HEK293T (cell line): ENCODE measurements at places on chromosomes 1 and 21.

DNA sequence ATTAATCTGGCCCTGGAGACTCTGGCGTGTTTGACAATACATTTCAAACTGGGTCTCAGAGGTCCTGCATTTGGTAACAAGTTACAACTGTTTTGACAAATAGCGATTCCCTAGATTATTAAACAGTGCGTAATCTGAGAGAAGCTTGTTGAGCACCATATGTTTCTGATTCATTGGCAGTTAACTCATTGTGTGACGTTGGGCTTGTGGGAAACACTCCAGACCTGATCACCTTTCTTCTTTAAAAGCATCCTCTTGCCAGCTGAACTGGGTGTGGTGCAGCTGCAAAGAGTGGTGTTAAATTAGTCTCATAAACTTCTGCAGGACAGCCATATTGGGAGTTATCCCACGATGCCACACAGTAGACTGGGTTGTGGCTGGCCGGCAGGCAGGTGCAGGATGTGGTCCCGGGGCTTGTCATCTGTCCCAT is 82.7 kb downstream of the CDC7 start:
- DNase-seq, result no peak

DNA sequence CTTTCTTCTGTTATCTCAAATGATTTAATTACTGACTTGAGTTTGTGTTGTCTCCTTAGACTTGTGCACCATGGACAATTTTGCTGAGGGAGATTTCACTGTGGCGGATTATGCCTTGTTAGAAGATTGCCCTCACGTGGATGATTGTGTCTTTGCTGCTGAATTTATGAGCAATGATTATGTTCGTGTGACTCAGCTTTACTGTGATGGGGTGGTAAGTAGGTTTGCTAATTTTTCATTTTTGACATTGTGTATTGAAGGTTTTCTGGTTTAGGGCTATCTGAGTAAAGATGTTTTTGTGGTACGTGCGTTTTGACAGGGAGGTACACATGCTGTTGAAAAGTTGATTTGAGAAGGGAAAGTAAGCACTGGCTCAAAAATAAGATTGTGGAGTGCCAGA is 14.1 kb downstream of the TTC3 start:
- DNase-seq, result peak; percentile 34

- DNase-seq, result no peak
These were observed 1.0 kb downstream of the ENTREP3 start for GRCh38 chr1:155254228-155254713.

- no peak for DNase-seq
These were observed at the start of gene SHISA4 for GRCh38 chr1:201888282-201889089. Gene SHISA4, plus strand, starts transcription at chr1:201888898. Its CDS starts 97 bp downstream, at chr1:201888995.

- no peak for DNase-seq
These were observed 20.5 kb upstream of the PRDM15 start for GRCh38 chr21:41899426-41900202.

DNA sequence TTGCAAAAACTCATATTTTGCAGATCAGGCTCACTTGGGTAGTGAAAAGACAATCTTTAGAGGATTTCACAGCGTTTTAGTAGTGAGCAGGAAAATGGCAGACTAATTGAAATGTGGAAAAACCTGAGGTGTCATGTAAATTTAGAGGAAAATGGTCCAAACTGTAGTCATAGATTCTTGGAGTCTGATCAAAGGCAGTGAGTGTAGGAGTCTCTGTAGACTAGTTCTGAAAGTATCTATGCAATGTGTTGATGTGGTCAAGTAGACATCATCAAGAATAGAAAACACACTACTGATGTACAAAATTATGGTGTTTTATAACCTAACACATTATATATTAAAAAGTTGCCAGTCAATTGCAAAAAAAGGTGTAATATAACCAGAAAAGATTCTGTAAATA is 143.2 kb upstream of the C1orf105 start:
- no peak for DNase-seq

DNA sequence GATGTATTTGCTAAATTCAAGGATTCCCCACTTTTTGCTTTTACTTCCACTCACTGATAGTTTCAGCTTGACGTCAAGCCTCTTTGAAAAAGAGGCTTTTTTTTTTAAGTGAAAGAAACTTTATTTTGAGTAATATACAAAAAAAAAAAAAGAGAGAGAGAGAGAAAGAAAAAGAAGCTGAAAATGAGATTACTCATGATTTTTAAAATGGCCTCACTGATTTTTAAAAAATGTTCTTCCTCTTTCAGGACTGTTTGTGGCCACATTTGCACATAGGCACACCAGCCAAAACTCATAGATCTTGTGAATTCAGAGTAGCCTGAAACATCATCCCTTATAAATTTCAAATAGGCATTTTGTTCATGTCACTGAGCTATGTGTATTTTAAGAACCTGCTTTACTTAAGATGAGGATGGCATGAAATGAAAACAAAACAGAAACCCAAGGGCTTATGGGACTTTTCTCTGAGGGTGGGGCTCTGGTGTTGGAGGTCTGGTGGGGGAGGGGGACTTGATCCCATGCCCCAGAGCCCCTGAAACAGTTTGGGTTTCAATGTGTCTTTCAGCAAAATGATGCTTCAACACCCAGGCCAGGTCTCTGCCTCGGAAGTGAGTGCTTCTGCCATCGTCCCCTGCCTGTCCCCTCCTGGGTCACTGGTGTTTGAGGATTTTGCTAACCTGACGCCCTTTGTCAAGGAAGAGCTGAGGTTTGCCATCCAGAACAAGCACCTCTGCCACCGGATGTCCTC is 6.1 kb downstream of the ATF3 start:
- no peak for DNase-seq

DNA sequence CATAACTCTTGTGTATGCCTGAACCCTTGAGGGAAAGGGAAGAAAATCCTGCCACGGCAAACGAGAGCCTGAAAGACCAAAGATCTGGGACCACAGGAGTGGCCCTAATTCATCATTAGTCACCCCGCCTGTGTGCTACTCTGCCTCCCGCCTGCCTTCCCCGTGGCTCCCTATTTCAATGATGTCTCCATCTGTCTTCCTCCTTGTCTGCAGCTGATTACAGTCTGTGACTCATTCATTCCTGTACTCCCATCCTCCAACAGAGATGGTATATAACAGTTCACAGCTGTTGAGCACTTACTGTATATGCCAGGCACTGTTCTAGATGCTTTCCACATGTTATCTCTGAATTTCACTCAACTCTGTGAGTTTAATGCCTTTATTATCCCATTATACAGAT is 96.6 kb downstream of the SEC16B start:
- DNase-seq, result no peak

GRCh38 chr1:68331117-68331865 is 99.0 kb upstream of the WLS start:
- no peak for DNase-seq

DNA sequence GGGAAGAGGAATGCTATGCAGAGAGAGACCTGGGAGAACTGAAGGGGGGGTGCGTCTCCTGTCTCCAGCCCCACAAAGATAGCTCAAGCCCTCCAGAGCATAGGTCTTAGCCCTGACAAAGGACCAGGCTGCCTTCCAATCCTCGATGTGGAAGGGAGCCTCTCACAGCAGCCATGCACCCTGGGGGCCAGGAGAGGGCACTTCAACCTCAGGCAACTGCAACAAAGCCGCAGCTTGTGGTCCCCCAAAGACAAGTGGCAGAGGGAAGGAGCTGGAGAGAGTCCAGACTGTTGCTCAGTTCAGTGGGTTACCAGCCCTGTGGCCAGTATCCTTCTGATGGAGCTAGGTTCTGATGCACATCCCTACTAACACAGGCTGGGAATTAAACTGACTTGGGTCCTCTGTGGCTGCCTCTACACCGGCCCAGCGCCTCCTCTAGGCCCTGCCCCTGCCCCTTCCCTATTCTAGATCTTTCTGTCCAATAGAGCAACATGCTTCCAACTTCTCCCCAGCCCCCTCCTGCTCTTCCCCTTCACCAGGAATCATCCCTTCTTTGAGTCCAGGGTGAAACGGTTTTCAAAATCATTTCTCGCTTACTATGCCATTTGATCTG is 100.7 kb upstream of the SPATA6 start:
- DNase-seq, result peak; percentile 77

GRCh38 chr1:28062806-28063205 is 25.6 kb downstream of the EYA3 start:
- no peak for DNase-seq

DNA sequence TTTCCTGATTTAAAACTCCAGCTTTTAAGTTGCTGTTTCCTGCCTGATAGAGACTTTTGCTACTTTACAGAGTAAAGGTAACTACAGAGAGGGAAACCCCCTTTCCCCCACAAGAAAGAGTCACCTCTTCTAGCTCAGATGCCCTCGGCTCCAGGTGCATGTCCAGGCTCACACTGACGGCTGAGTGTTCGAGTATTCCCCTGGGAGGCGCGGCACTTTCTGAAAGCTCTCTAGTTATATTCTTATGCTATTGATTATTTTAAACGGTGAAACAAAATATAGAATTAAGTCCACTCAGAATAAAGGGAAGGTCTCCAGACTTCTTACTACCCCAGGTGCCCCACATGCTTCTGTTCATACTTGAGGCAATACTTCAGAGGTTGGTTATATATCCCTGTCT is 160.3 kb upstream of the FMN2 start:
- no peak for DNase-seq

- no peak for DNase-seq
These were observed 54.1 kb downstream of the B3GALT5 start for GRCh38 chr21:39666681-39667315.

DNA sequence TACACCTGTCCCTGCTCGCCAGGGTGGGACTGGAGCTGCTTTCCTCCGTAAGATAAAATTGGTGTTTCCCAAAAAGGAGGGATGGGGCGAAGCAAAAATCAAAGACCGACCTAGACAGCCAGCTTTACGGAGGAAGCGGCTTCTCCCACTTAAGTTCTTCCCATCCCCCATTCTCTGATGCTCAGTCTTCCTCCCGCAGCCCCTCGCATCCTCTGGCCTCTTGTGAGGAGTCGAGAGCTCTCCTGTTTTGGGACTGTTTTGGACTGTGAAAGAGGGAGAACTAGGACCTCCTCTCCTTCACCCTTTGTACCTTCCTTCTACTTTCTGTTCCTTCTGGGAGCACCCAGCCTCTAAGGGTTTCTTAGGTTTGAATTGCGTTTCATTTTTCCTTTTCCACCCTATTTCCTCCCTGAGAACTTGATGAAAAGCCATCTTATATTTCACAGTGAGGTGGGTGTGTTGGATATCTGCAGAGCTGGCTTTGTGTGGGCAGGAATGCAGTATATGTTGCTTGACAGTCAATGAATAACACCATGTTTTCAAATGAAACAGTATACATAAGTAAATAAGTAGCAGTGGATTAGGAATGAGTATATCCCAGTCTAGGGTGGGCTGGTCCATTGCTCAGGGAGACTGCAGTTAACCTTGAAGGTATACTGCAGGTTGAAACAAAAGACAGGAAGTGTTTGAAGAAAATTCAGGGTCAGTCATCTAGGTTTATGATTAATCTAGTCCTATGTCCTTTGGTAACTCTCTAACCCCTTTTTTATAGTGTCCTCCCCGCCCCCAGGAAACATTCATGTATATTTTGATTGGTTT is 848 bp downstream of the CTTNBP2NL start:
- DNase-seq, result no peak

DNA sequence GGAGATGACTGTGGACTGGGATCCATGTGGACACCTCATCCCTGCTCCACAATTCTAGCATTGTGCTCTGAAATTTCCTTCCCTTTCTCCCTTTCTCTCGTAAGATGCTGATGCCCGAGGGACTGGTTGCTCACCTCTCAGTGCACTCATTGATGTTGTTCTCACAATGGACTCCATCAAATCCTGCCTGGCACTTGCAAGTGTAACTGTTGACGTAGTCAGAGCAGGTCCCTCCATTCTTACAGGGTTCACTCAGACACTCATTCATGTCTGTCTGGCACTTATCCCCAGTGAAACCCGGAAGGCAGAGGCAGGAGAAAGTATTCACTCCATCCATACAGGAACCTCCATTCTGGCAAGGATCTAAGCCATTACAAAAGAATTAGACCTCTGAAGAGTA is 45.1 kb upstream of the ADAM30 start:
- DNase-seq, result no peak

DNA sequence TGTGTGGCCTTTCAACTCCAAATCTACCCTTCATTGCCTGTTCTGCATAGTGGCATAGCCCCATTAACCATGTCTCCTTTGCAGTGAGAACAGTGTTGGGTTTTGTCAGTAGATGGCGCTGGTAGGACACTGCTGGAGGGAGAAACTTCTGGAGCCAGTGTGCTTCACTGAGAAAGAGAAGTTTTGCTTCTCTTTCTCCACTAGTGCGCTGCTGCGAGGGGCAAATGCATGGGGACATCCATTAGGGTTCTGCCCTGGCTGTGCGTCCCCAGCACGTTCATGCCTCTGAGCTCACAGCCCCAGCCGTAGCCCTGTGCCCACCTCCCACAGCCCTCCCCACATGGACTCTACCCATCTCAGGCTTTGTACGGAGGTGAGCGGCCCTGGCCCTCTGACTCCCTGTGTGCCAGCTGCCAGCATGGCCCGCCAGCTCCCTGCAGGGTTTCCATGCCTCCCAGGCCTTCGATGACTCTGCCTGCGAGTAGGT is 53.1 kb downstream of the RIMS3 start:
- peak; percentile 75 for DNase-seq

- no peak for DNase-seq
These were observed 58.6 kb upstream of the HIVEP3 start for GRCh38 chr1:41977326-41977725.

- DNase-seq, result no peak
These were observed 259.7 kb upstream of the VAMP3 start for GRCh38 chr1:7511381-7511780.

- no peak for DNase-seq
These were observed 27.1 kb upstream of the C1QA start for GRCh38 chr1:22609291-22609690.

- DNase-seq, result no peak
These were observed 101.7 kb upstream of the FMN2 start for GRCh38 chr1:239989990-239990389.

DNA sequence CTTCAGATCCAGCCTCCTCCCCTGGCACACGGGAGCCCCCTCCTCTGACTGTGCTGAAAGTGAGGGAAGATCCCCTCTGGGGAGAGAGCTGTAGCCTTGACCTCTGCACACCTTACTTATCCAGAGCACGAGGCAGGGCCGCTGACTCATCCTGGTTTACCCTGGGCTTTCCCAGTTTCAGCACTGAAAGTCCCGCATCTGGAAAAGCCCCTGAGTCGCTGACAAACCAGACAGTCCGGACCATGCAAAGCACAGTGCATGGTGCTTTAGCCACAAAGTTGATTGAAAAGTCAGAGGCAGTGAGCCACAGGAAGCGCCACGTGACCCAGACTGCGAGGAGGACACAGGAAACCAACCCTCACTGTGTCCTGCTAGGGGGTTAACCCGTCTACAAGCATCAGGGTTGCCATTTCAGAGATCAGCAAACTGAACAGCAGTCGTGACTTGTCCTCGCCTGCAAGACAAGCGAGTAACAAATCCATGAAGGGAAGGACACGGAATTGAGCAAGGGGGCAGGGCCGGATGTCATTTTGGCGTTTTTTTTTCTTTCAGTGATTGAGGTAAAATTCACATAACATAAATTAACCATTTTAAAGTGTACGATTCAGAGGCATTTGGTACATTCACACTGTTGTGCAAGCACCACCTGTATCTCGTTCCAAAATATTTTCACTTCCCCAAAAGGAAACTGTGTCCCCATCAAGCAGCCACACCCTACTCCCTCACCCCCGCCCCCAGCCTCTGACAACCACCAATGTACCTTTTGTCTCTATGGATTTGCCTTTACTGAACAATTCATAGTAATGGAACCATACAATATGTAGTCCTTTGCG is 19.9 kb upstream of the IFNGR2 start:
- DNase-seq, result no peak
